ENCODE measurements at places on chromosomes 16 and 17.
A peak's percentile ranks its signal among the peaks of the same experiment; 100 is the strongest.

DNA sequence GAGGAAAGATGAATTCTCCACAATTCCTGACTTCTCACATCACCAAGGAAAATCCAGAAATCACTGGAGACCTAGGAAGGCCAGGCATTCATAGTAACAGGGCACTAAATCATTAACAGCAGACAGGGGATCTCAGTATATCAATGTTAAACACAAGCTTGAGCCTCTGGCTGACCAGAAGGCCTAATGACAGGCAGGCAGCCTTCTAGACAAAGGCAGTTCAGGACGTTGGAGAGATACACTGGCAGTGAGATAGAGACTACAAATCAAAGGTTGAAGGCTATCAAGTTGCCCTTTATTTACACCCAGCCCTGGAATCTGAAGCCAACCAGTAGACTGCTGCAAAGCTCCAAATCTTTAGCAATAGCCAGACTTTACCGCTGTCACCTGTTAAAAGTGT, 422.8 kb upstream of the CCL2 start:
- DNase-seq, result no peak

GRCh38 chr16:61897657-61898056, 138.6 kb downstream of the CDH8 start:
- DNase-seq, result no peak

GRCh38 chr17:58231641-58232040, 6.7 kb upstream of the LPO start:
- DNase-seq, result no peak

- no peak for DNase-seq
Measured at GRCh38 chr17:49588726-49589576, 13.3 kb downstream of the NXPH3 start.

- DNase-seq, result no peak
Measured at GRCh38 chr17:2710071-2710802, 1.3 kb downstream of the CLUH start.

- DNase-seq, result no peak
Measured at GRCh38 chr16:72783716-72784318, 264.1 kb downstream of the ZFHX3 start.

GRCh38 chr17:15039366-15039765, 225.8 kb downstream of the PMP22 start:
- DNase-seq, result no peak

- DNase-seq, result peak; percentile 97
Measured at GRCh38 chr17:72158895-72159885, 38.4 kb downstream of the SOX9 start.

DNA sequence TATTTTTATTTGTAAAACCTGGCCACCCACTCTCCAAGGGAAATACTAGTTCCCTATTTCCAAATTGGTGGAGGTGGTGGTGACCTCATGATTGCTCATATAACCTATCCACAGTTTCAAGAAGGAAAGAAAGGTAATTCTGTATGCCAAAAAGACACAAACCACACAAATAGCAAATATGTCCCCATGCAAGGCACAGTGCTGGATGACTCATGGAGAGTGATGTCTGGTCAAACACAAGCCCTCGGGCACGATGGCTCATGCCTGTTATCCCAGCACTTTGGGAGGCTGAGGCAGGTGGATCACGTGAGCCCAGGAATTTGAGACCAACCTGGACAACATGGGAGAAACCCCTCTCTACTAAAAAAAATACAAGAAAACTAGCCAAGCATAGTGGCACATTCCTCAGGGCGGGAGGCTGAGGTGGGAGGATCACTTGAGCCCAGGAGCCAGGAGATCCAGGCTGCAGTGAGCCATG, 64.2 kb downstream of the GNA13 start:
- no peak for DNase-seq

DNA sequence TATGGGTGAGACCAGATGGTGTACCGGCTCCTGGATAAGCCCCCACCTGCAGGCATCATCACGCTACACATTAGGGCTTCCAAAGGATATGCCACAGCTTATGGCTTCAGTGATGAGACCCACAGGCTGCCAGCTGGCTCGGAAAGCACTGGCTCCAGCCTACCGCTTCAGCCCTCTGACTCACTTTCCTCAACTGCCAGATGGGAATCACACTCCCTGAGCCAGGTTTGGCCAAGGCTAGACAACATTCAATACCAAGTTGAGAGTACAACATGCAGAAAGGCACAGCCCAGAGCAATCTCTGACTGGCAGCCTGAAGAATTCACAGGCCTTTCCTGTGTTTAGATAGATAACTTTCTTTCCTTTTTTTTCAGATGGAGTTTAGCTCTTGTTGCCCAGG, 10.3 kb downstream of the CENPV start:
- DNase-seq, result no peak

DNA sequence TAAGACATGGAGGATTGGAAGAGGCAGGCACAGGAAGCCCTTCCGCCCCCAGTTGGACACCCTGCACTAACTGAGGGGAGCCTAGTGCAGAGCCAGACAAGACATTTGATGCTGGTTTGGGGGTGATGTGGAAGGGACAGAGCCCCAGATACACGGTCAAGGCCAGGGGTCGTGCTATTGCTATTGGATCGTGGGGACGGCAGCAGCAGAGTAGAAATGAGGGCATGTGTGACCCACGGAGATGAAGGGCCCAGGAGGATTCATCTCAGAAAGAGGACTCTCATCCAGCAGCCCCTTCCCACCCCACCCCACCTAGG, 2.0 kb upstream of the VAMP2 start:
- no peak for DNase-seq

DNA sequence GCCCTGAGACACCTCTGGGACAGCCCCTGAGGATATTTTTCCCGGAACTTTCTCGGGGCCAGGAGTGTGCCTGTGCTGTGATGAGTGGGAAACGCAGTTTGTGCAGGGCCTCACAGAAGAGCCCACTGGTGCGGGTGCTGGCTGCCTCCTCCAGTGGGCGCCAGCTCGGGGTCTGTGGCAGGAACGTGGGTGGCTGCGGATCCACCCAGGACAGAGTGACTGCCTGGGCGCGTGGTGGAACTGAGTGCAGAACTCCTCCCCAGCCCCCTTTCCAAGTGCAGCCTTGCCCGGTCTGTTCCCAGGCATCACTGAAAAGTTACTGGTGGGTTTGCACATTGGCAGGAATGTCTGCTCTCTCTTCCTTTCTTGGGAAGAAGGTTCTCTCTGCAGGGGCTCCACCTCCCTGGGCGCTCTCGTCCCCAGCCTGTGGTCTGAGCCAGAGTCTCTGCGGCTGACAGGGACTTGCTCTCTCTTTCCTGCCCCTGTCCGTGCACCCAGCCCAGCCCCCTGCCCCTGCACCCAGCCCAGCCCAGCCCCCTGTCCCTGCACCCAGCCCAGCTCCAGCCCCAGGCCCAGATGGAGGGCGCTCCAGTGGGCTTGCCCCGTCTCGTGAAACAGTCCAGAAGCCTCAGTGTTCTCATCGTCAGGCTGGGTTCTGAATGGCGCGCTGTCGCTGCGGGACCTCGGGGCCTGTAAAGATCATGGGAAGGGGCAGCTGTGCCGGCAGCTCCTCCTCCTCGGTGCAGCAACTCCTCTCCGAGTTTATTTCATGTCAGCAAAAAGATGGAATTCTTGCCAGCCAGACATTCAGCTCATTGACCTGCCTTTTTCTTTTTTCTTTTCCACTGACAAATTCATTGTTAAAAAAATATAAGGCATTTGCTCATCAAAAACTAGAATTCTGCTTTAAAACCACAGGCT, 117.5 kb downstream of the BANP start:
- no peak for DNase-seq

DNA sequence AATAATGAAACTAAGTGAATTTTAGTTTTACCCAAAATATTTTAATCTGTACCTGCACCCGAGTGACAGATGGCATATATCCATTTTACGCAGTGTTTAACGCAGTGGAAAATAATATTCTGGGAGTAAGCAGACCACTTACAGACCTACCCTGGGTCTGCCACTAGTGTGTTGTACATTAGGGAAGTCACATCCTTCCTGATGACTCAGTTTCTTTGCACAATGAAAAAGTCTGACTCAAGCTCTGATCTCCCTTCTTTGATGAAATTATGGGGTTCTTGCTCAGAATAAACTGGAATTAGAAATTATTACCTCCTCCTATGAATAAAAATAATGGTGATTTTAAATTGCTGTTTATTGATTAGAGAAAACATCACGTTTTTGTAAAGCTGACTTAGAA, 123.2 kb upstream of the AXIN2 start:
- DNase-seq, result no peak

- no peak for DNase-seq
Measured at GRCh38 chr17:28818819-28819221, 23.8 kb downstream of the FAM222B start.

DNA sequence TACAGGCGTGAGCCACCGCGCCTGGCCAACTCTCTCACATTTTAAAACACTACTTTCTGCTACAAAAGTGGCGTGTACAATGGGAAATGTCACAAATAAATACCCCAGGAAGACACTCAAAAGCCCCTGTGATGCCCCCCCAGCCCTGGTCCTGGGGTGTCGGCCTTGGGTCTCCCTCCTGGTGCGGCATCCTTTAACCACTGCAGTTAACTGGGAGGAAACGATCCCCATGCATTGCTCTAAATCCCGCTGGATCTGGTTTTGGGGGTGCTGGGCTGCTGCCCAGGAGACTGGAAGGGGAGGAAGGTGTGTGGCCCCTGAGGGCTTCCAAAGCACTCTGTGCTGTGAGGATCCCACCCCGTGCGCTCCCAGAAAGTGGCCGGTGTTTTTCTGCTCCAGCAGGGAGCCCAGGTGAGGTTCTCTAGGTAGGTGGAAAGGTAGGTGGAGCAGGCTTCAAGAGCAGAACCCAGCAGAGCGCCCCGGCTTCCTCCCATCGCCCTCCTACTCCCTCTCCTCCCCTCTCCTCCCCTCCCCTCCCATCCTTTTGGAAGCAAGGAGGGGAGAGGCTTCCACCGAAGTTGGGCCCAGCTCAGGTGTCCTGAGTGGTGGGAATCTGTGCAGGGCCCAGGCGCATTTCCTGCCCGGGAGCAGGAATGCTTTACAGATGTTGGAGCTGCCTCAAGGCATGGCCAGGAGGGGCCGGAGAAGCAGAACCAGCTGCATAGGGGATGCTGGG, 363.3 kb downstream of the SEC14L1 start:
- no peak for DNase-seq

GRCh38 chr17:80565343-80566053, 20.9 kb downstream of the RPTOR start:
- no peak for DNase-seq

GRCh38 chr17:68457168-68457538, at the start of gene WIPI1:
Gene WIPI1, minus strand, starts transcription at chr17:68457496. Its CDS starts 75 bp downstream, at chr17:68457421.
- DNase-seq, result no peak

GRCh38 chr16:86751076-86752030, 173.0 kb downstream of the FOXL1 start:
- no peak for DNase-seq
